ENCODE measurements at places on chromosomes 1 and 21. TPM values are rescaled to one million over a fixed set of nuclear protein-coding genes. Genes with fewer than 3 reads are reported as not detected.

Gene MYOG
- not detected for total RNA-seq

Gene ADAM30
- total RNA-seq: not detected

Gene OR2T3
- not detected for total RNA-seq

Gene CFHR4
- total RNA-seq: not detected

Gene CTSS
- 50.2 TPM for total RNA-seq

Gene RNF186
- total RNA-seq: not detected

Gene OR2L2
- 0.10 TPM for total RNA-seq

Gene VWA5B1
- total RNA-seq: not detected

Gene ENSA
- total RNA-seq: 149 TPM
